Astrocyte (in vitro differentiated cells and primary cell): ENCODE measurements at places on chromosomes 5 and 9.

GRCh38 chr9:134861595-134862334 lies 18.8 kb upstream of the FCN2 start:
- DNase-seq: no peak

DNA sequence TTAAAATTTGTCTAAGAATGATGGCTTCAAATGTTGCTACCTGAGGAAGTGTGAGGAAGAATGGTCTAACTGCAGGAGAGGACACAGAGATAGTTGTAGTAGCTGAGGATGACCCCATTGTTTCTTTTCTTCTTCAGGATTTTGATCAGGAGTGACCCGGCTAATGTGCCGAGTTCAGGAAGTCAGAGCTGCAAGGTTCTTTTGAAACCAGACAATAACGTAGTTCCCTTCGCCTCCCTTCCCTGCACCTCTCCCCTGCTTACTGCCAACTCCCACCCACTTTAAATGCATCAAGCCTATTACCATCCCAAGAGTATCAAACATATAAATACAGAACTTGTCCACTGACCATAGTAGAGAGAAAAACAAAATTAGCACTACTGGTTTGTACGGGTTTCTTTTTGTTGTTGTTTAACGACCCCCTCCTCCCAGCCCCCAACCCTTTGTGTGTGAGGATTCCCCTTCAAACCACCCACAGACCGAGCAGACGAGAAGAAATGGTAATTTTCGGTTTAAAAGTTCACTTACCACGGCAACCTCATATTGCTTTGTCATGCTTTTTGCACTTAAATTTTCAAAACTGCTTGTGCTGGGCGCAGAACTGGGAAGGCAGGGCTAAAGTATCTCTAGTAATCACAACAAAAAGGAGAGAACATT lies 23.5 kb upstream of the ELAVL2 start:
- no peak for DNase-seq

DNA sequence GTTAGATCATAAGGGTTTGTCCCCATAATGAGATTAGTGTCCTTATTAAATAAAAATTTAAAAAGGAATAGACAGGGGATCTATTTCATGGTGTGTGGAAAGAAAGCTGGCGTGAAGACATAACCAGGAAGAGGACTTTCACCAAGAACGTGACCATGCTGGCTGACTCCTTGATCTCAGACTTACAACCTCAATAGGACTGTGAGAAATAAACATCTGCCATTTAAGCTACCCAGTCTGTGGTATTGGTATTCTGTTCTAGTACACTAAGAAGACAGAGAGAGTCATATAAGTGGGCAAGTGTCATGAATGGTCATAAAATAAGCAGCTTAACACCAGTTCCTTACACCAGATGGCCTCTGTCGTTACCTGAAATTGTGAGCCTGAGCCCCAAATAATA lies 259.4 kb upstream of the CCNG1 start:
- DNase-seq: no peak

GRCh38 chr5:170411100-170411499 lies 21.9 kb upstream of the KCNMB1 start:
- no peak for DNase-seq

- DNase-seq: peak; percentile 35
These were observed 133.9 kb downstream of the GRIA1 start for GRCh38 chr5:153624451-153624765.

GRCh38 chr9:1918622-1919021 lies 96.5 kb upstream of the SMARCA2 start:
- no peak for DNase-seq

GRCh38 chr9:81720450-81721086 lies 31.2 kb upstream of the TLE1 start:
- DNase-seq: no peak

GRCh38 chr9:137804908-137805630 lies 72.5 kb upstream of the CACNA1B start:
- peak; percentile 25 for DNase-seq

- DNase-seq: no peak
These were observed 2.3 kb upstream of the PAX5 start for GRCh38 chr9:37036371-37036775.
